ENCODE measurements at places on chromosomes 7 and 10.

GRCh38 chr7:44063894-44064651 is 1.3 kb downstream of the PGAM2 start:
- DNase-seq, result no peak

DNA sequence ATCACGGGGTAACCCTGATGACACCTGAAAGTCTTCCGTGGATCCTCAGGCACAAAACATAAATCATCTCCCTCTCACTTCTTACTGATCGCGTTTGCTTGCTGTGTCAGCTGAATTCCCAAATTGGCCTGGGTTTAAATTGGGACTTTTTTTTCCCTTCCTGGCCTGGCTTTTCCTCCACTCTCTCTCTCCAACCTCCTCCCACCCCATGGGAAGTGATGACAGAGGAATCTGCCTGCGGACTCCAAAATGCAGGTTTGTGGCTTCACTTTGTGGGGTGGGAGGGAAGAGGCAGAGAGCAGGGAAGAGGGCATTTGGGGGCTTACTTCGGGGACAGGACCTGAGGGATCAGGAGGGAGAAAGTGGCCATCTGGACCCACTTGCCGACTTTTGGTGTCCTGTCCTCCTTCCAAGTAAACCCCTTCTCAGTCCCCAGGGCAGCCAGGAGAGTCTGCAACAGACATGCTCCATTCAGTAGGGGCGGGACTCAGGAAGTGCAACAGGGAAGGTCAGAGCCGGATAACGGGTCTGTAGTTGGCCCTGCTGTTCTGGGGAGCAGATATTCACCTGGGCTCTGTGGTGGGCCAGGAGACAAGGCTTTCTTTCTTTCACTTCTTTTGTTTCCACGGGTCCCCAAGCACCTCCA is 172.7 kb downstream of the PLXNA4 start:
- no peak for DNase-seq

DNA sequence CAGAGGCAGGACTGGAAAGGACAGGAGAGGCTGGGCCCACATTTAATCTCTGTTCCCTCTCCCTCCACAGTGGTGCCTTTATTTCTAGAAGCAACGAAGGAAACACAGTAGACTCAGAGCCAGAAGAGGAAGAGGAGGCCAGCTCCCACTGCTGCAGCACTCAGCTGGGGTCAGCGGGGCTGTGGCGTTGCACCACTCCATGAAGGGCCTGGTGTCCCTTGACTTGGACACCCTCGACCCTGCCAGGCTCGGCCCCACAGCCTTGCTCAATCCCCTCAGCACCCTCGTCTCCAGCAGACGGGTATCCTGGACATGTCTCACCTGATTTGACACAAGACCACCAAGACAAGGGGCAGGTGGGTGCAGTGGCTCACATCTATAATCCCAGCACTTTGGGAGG is 38.8 kb downstream of the PRKAG2 start:
- no peak for DNase-seq

DNA sequence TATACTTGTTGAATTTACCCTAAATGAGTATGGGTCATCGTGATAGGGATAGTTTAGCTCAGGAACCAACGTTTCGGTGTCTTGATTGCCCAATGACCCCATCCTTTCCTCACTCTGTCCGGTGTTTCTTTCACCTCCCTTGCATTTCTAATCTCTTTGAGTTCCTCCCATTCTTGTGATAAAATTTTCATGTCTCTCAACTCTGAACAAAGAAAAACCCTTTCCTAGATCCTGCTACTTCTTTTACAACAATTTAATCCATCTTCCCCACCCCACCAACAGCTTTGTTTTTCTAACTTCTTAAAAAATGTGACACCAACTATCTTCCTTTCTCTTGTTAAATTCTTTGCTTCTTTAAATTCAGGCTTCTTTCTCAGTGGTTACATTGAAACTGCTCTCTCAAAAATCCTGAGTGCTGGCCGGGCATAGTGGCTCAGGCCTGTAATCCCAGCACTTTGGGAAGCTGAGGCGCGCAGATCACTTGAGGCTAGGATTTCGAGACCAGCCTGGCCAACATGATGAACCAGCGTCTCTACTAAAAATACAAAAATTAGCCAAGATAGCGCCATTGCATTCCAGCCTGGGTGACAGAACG is 130.3 kb upstream of the MINDY3 start:
- no peak for DNase-seq

GRCh38 chr7:107505362-107505761 is 35.5 kb downstream of the GPR22 start:
- DNase-seq, result no peak

DNA sequence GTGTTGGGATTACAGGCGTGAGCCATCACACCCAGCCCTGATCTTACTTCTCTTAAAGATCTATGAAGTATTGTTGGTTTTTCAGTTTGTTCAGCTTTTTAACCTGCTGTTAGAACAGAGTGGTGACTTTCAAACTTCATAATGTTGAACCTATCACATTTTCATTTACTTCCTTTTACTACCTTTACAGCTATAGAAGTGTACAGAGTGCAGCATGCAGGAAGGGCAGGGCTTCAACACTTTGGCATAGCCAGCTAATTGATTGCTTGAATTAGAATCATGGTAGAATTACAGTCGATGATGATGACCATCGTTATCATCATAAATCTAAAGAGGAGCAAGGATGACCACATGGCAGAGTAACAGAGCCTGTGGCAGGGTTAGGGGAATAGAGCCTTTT is 55.5 kb downstream of the AOAH start:
- no peak for DNase-seq

GRCh38 chr7:15491361-15491760 is 70.5 kb downstream of the AGMO start:
- DNase-seq, result no peak

DNA sequence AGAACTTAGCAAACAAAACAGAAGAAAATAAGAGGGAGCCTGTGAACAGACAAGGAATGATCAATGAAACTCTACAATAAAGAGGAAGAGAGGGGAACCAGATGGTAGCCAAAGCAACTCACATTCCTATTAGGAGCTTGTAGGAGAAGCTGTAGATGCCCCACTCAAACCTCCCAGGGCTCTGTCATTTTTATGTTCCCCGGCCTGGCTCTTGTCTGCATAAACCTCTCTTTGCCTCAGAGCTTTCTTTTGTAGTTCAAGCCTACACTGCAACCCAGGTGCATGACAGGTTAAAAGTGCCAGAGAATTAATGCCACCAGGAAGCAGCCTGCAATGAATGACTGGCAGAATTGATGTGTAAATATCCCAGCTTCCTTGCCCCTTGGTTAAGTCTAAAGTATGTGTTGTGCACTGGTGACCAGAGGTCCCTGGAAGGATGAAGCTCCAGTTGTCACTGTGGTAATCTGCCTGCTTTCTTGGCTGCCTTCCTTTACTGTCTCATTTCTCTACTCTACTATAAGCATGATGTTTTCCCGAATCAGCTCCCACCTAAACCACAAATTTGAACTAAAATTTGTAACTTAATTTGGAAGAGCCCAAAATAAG is 40.4 kb downstream of the HDAC9 start:
- DNase-seq, result no peak

Measured in stimulated activated CD8-positive, alpha-beta memory T cell treated with anti-CD3 and anti-CD28 coated beads, Interleukin-15, amount 100 ng/mL, for 1 hour (primary cell).